ENCODE measurements at places on chromosomes 5 and 9.

- DNase-seq = no peak
Observed at GRCh38 chr5:34866989-34867471, 28.1 kb downstream of the TTC23L start.

DNA sequence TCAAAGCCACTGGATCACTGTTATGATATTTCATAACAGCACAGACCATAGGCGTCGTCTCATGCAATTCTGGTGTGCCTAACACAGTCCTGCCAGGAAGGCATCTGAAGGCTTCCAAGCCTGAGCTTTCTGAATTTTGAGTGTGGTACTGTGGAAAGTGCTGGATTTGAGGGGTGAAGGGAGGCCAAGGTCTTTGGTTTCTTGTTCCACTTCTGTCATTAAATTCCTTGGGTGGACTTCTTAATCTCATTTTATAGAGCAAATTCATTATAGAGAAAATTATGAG lies 441.3 kb upstream of the PIK3R1 start:
- no peak for DNase-seq

DNA sequence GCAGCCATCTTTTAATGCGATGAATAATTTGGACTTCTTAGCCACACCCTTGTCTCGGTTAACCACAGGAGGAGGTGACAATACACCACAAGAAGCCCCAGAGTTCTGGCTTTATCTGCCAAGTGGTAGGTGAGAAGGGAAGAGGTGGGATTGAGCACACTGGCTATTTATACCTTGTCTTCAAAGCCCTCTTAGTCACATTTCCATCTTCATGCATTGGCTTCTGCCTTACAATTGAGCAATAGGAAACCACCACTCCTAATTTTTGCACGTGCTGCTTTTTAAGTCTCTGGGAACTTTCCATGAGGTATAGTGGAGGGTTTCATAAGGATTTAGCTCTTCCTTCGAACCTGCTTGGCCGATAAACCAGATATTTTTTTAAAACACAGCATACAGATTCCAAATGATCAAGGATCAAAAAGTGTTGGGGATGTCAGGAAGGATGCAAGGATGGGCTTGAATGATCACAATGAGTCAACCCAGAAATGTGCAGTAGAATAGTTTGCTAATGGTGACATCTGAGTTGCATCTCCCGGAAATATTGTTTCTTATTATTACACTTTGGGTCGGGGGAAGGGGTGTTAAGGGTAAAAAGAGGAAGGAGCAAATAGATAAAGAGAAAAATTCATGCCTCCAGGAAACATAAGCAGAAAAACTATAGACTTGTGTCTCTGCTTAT lies 25.5 kb downstream of the PLAC8L1 start:
- DNase-seq = no peak

- no peak for DNase-seq
Observed at GRCh38 chr9:70998962-70999361, 122.5 kb downstream of the TRPM3 start.

GRCh38 chr9:99491408-99492158 lies 269.5 kb downstream of the SEC61B start:
- DNase-seq = no peak

- DNase-seq = no peak
Observed at GRCh38 chr5:6759401-6759800, 46.2 kb downstream of the TENT4A start.

DNA sequence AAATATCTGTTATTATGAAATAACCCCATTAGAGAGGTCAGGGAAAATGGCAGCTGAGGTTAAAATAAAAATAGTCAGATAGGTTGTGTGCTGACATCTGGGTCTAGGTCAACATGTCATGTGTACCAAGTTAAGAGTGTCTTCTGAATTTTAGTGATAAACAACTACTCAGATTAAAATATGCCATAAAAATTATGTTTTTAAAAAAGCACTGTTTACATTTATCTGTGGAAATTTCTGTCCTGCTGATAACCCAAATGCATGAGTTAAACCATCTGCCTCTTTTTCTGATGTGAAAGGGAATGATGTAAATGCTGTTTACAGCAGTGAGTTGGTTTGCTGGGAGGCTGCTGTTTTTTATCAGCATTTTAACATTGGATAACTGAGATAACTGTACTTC lies 361.2 kb upstream of the TARS1 start:
- no peak for DNase-seq

- DNase-seq = no peak
Observed at GRCh38 chr9:22415941-22416691, 30.5 kb upstream of the DMRTA1 start.

DNA sequence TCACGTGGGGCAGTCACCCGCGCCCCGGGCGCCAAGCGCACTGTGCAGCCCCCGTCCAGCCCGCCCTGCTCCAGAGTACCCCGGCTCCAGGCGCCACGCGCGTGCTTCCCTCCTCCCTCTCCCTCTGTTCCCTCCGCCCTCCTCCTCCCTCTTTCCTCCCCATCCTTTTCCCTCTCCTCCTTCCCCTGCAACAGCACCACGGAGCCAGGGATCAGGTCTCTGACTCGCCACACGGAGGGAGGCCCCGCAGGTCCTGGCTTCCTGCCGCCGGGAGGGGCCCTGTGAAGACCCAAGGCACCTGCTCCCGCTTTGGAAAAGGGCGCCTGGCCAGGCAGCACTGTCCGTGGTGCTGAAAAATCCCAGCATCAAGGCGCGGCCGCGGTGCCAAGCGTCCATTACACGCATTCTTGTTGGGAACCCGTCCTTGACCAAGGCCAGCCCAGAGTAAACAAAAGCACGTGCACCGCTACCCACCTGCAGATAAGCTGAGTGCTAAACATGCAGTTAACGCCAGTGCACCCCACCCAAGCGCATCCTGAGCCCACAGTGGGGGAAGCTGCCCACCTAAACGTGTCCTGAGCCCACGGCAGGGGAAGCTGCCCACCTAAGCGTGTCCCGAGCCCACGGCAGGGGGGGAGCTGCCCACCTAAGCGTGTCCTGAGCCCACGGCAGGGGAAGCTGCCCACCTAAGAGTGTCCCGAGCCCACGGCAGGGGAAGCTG lies 21.7 kb downstream of the SLC6A18 start:
- no peak for DNase-seq

DNA sequence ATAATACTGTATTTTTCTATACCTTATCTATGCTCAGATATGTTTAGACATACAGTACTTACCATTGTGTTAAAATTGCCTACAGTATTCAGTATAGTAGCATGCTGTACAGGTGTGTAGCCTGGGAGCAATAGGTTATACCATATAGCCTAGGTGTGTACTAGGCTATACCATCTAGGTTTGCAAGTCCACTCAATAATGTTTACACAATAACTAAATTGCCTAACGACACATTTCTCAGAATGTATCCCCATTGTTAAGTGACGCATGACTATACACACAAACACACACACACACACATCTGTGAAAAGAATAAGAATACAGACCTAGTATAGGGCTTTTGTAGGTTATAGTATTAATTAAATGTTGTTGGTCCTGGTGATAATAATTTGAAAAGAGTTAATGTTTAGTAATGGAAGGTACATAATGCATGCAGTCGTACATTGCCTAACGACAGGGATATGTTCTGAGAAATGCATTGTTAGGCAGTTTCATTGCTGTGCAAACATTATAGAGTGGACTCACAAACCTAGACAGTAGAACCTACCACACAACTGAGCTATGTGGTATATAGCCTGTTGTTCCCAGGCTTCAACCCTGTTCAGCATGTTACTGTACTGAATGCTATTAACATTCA lies 13.6 kb downstream of the TDRD7 start:
- no peak for DNase-seq

DNA sequence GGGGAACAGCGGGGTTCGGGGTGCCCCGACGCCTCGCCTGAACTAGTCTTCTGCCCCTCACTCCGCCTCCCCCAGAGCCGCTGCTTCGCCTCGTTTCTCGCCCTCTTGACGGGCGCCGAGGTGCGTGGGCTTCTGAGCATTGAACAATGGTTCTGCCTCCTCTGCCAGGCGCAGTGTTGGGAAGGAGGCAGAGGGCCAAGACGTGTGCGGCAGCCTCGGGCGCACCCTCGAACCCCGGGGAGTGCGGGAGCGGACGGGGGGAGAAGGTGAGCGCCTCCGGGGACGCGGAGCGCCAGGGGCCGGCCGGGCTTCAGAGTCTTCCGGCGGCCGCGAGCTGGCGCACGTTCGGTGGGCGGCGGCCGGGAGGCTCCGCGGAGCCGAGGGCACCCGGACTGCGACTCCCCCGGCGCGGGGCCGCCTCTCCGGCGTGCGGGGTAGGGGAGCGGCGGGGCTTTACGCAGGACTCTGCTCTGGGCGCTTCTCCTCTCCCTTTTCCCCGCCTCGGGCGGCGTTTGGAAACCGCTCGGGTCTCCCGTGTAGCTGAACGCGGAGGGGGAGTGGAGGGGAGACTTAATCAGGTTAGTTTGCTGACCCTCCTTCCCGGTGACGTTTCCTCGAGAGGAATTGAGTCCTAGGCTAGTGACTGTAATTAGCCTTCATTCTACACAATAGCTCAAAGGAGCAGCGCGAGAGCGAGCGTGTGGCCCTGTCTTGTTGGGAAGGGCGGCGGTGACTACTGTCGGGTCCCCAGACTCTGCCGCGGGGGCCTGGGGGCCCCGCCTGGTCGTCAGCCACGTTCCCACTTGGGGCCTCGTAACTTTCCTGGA lies 1.1 kb downstream of the VLDLR start:
- DNase-seq = no peak

DNA sequence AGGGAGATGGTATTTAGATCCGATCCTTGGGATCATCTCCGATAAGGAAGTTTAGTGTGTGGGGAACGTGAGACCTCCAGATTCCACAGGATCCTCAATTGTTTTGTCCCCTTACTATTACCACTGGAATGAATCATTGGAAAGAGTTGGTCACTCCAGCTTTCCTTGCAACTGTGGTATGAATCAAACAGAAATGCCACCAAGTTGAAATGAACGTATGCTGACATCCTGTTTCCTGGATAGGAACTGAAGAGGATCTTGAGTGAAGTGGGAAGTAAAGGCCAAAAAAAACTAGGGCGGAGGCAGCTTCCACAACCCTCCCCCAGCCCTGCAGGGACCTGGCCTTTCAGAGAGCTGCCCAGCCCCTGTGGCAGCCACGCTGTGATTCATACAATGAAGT lies 23.9 kb downstream of the IRX1 start:
- DNase-seq = no peak

DNA sequence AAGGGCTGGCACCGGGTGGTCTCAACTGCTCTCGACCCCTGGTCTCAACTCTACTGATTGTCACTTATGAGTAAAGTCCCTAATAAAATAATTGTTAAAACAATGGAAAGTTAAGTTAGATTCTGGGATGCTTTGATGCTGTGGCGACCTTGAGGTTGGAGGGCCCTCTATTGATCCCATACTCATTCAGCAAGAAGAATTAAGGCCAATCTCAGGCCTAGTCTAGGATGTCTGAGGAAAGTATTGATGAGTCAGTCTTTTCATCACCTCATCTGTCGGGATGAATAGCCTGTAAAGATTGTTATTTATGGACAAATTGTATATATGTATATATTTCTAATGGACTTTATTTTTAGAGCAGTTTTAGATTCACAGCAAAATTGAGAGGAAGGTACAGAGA lies 50.8 kb downstream of the WDR36 start:
- no peak for DNase-seq

DNA sequence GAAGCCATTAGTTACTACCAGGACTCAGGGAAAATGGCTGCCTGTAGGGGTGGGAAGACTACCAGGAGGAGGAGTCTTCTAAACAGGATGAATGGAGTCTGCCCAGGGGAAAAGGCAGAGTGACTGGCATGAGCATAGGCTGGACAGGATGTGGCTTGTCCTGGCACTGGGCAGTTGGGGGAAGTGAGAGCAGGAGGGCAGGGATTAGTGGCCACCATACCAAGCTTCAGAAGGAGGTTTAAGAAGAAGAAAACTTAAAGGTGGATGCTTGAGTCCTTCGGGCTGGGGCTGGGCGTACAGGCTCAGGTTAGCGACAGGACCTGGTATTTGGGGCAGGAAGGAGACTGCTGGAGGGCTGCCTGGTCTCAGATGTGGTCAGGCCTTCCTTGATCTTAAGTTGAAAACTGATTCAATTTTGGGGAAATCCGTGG lies 5.0 kb upstream of the NSD1 start:
- DNase-seq = peak; percentile 27

DNA sequence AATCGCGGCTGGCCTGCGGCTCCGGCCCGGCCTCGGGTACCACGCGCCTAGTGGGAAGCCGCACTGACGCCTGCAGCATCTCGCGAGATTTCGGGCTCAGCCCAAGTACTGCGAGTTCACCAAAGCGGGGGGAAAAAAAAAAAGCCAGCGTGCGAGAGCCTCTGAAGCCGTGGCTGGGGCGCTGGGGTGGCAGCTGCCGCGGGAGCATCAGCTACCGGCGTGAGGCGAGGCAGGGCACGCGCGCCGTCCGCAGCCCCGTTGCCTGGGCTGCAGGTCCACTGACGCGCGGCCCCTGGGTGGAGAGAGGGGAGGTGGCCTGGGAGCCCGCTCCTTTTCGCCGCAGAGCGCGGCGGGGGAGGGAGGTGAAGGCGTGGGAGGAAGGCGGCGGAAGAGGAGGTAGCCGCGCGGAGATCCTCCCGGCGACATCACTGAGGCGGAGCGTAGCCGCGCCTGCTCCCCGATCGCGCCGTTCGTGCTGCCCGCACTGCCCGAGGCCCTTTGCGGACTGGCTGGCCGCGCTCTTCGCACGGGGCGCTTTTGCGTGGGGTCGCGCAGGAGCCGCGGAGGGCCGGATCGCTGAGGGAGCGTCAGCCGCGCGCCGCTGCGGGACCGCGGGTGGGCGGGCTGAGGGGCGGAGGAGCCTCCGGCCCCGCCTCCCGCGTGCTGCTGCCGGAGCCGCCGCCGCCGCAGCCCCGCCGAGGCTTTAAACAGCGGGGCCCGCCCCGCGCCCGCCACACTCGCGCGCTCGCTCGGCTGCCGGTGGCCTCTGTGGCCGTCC lies at the start of gene SLC12A2:
TSS of gene SLC12A2 (plus strand) at position 734 of the 778 bp plus-strand sequence. CDS start 189 bp downstream, outside the sequence.
- DNase-seq = peak; percentile 89

- no peak for DNase-seq
Observed at GRCh38 chr5:82489683-82490082, 211.5 kb upstream of the RPS23 start.

- no peak for DNase-seq
Observed at GRCh38 chr5:133249593-133249992, 197.8 kb downstream of the HSPA4 start.

- DNase-seq = no peak
Observed at GRCh38 chr5:57681942-57682341, 199.3 kb upstream of the ACTBL2 start.

- peak; percentile 11 for DNase-seq
Observed at GRCh38 chr5:55338810-55339243, 31.0 kb downstream of the MTREX start.

DNA sequence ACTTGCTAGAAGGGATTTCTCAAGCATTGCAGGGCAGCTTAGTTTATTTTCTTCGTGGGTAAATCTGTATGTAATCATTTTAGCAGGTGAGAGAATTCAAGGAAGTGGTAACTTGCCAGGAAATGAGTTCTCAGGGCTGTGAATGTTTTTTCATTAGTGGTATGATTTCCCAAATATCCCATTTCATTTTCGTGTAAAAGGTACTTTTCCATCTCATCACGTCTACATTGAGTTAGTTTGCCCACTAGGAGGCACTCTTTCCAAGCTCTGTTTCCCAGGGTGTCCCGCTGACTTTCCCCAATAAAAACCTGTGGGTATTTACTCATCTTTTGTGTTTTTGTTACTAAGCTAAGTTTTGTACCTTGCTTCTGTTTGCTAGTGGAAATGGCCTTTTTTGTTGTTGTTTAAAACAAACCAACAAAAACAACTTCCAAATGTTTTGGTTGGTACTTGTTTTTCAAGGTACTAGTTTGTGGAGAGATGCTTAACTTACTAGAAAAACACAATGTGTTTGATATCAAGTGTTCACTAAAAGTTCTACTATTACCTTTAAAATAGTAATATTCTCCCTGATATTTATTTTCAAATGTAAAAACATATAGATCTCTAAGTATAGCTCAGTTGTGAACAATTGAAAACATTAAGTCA lies 373.6 kb downstream of the ADGRV1 start:
- DNase-seq = peak; percentile 8

- DNase-seq = no peak
Observed at GRCh38 chr5:174990909-174991308, 266.5 kb downstream of the MSX2 start.
